ENCODE measurements at places on chromosomes 3 and 15.

DNA sequence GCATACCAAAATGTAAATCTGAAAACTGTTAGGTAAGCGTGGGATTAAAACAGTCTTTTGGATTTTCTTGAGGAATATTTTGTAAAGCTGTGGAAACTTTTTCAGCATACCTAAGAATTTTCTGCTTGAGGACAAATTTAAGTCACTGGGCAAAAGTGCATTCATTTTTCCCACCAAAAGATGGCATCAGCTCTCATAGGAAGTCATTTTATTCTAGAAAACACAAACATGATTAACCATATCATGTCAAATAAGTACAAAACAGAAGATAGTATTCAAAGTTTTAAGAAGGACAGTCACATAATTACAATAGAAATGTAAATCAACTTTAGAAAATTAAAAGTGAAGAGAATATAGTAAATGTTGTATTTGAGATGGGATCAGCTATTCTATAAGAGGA, 63.5 kb downstream of the SLC49A4 start:
- DNase-seq, result no peak

GRCh38 chr15:75058127-75058905, 34.9 kb downstream of the PPCDC start:
- DNase-seq, result no peak

DNA sequence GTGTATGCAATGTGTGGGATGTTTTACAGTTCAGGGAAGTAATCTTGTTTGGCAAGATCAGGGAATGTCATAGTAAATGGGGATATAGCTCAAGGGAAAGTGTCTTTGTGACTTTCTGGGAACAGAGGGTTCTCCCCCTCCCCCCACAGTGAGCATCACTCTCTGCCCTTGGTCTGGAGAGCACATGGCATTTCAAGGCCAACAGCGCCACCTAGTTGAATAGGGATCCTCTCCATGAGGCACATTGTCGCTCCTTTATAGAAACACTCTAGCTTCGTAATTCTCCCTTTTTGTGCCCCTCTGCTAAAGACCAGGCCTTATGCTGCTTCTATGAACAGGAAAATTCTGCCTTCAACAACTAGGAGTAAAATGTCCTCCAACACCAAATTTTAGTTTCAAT, 37.1 kb upstream of the ARNT2 start:
- DNase-seq, result no peak

DNA sequence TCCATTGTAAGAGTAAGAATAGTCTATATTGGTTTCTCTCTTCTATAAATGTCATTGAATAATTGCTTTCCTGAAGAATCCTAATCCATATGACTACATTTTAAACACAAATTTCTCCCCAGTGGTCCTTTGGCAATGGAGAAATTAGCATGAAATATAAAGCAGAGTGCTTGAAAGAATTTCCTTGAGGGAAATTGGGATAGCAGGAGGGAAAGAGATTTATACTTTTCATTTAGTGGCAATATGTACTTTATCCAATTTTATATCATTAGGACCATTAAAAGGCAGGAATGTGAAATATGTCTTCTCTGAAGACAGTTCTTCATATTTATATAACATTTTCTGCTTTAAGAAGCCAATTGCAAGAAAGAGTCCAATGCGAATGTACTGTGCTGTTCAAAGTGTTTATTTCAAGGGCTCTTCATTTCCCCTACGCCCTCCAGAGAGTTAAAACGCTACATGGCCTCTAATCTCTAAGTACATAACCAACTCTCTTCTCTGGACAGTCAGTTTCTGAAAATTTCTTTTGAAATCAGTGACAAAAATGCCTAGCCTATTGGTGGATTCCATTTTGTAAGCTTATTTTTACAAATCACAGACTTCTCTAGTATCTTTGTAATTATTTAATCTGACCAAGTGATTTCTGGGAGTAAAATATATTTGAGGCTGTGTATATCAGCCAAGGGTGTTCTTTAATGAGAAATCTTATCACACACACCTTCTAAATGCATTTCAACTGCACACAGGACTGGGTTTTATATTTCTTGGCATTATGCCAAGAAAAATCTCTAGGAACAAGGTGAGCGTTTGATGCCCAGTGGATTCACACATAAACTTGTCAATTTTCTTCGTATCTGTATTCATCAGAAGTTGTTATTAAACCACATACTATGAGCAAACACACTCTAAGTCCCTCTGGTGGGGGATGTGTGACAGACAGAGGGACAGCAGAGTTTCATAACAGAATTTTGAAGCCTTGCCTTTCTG, 51.2 kb downstream of the KCNAB1 start:
- DNase-seq, result no peak

DNA sequence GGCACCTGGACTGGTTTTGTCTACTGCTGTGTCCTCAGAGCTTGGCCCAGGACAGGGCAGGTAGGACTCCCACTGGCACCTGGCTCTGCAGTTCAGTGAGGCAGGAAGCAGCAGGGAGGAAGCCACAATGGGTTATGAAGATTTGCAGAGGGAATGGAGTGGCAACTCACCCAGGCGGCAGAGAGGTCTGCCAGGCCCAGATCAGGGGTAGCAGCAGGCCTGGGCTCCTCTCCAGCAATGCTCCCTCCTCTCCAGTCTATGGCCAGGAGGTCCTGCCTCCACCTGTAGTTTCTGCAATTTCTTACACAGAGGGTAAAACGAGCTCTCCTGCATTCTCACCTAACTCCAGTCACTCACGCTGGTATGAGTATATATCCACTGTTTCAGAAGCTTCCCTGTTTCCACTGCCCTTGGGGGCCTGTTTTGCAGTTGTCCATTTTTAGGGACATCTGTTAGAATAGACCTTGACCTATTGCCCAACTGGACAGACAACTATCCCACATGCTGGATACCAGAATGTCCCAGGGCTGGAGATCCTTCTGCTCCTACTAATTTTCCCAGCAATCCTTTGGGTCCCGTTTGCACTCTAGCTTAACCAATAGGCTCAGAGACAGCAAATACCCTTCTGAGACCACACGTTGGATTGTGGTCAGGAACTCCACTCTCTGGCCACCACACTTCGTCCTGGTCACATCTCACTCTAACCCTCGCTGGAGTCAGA, 35.2 kb downstream of the HMCES start:
- DNase-seq, result no peak

GRCh38 chr3:139559541-139559940, 20.0 kb upstream of the RBP1 start:
- DNase-seq, result no peak

GRCh38 chr15:91891788-91892345, 38.4 kb downstream of the SLCO3A1 start:
- no peak for DNase-seq

GRCh38 chr3:143283432-143284128, 164.0 kb downstream of the CHST2 start:
- DNase-seq, result no peak

DNA sequence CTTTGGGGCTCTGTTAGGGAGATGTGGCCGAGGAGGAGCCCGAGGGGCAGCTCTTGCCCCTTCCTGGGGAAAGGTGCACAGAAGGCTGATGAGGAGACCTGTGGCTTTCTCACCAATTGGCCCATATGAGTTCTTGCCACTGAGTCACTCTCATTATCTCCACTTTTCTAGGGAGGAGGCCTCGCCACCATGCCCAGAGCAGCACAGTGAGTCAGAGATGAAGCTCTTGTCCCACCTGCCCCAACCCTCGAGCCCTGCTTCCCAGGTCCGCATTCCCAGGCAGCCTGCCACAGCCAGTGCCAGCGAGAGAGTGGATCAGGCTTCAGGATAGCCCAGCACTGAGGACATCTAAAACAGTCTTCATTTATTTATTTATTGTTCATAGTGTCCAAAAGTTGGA, 53.5 kb downstream of the AMOTL2 start:
- no peak for DNase-seq

Measured in activated gamma-delta T cell treated with Interleukin-2 at 50 U/mL for 16 hours (primary cell).